ENCODE measurements at places on chromosomes 7 and 10.

DNA sequence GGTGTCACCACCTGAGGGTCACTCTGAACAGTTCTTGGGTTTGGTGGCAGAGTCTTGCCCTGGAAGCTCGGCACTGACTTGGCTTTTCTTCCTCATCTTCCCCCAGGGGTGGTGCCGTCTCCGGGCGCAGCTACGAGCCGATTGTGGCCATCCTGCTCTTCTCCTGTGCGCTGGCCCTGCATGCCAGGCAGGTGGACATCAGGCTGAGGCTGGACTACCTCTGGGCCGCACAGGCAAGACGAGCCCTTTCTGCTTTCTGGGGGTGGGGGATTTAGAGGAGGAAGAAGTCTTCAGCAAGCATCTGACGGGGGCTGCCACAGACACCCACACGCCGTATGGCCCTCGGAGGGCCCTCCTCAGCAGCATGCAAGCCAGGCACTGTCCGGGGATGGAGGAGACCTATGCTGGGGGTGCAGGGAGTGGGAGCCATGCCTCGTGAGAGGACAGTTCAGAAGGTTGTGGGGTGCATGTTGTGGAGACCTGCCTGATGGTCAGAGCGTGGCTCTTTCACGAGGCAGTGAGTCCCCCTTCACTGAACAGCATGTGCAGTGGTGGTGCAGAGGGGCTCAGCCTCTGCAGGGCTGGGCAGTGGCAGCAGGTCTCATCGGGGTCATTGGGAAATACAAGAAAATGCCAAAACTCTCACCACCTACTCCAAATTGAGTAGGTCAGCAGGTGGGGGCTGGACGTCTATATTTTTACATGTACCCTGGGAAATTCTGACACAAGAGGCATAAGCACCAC is 112.4 kb downstream of the ADCY1 start:
- no peak for DNase-seq
- no peak overlapping the region for H3K27ac ChIP-seq
- H3K4me1 ChIP-seq, result no peaks in the 10 kb centered on the region
- H3K36me3 ChIP-seq, result no peaks in the 10 kb centered on the region

DNA sequence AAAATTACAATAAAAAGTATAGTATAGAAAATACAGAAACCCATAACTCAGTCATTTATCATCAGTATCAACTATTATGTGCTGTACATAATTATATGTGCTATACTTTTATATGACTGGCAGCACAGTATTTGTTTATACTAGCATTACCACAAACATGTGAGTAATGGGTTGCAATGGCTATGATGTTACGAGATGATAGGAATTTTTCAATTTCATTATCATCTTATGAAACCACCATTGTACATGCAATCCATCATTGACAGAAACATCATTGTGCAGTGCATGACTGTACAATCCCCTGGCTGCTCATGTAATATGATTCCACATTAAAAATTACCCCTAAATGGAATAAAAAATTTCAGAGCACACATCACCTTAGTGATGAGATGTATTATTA is 55.7 kb upstream of the TMEM229A start:
- DNase-seq, result no peak
- H3K4me3 ChIP-seq, result no peak overlapping the region
- H3K4me1 ChIP-seq, result no peaks in the 10 kb centered on the region
- H3K27me3 ChIP-seq, result no peaks in the 10 kb centered on the region

GRCh38 chr7:22663721-22664120 is 63.3 kb upstream of the IL6 start:
- peaks cover 58% of the 10 kb centered on the region for H3K4me1 ChIP-seq
- peak overlapping the region; percentile 56 for H3K4me3 ChIP-seq
- H3K36me3 ChIP-seq, result no peaks in the 10 kb centered on the region
- DNase-seq, result no peak
- H3K27me3 ChIP-seq, result peaks cover 15% of the 10 kb centered on the region
- H3K27ac ChIP-seq, result peak overlapping the region; percentile 78

- no peaks in the 10 kb centered on the region for H3K4me1 ChIP-seq
- H3K27ac ChIP-seq, result no peak overlapping the region
- no peak overlapping the region for H3K4me3 ChIP-seq
- no peak for DNase-seq
- H3K36me3 ChIP-seq, result no peaks in the 10 kb centered on the region
- no peaks in the 10 kb centered on the region for H3K27me3 ChIP-seq
Observed at GRCh38 chr10:126179637-126180036, 208.6 kb downstream of the ADAM12 start.

- H3K4me3 ChIP-seq, result no peak overlapping the region
- H3K4me1 ChIP-seq, result no peaks in the 10 kb centered on the region
- DNase-seq, result no peak
- no peak overlapping the region for H3K27ac ChIP-seq
- no peaks in the 10 kb centered on the region for H3K27me3 ChIP-seq
Observed at GRCh38 chr7:109895536-109895935, 1195.4 kb upstream of the LRRN3 start.

- H3K27ac ChIP-seq, result no peak overlapping the region
- peaks cover 66% of the 10 kb centered on the region for H3K4me1 ChIP-seq
- H3K27me3 ChIP-seq, result peaks cover 9% of the 10 kb centered on the region
- H3K4me3 ChIP-seq, result no peak overlapping the region
Observed at GRCh38 chr7:106418526-106418925, 133.7 kb upstream of the NAMPT start.

- peaks cover 55% of the 10 kb centered on the region for H3K4me1 ChIP-seq
- H3K27me3 ChIP-seq, result no peaks in the 10 kb centered on the region
- peaks cover 26% of the 10 kb centered on the region for H3K36me3 ChIP-seq
- DNase-seq, result no peak
- H3K27ac ChIP-seq, result peak overlapping the region; percentile 89
Observed at GRCh38 chr7:106864298-106865081, 592 bp upstream of the PIK3CG start.

DNA sequence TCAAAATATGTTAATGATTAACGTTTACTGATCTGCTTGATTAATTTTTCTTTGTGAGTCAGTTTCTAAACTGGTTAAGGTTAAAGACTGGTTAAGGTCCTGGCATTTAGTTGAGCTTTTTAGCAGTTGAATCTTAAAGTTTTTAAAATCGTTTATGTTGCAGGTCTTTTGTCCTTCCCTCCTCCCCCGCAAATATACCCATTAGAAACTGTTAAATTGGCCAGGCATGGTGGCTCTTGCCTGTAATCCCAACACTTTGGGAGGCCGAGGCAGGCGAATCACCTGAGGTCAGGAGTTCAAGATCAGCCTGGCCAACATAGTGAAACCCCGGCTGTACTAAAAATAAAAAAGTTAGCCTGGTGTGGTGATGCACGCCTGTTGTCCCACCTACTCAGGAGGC is 100.9 kb downstream of the PODXL start:
- no peak overlapping the region for H3K27ac ChIP-seq
- no peaks in the 10 kb centered on the region for H3K27me3 ChIP-seq
- H3K4me3 ChIP-seq, result no peak overlapping the region
- H3K4me1 ChIP-seq, result no peaks in the 10 kb centered on the region

- H3K27ac ChIP-seq, result no peak overlapping the region
- no peak overlapping the region for H3K4me3 ChIP-seq
Observed at GRCh38 chr10:17729630-17730029, 22.4 kb upstream of the TMEM236 start.

GRCh38 chr10:3192856-3193635 is 20.5 kb upstream of the PITRM1 start:
- peak; percentile 47 for DNase-seq
- no peak overlapping the region for H3K27ac ChIP-seq
- no peak overlapping the region for H3K4me3 ChIP-seq
- peaks cover 35% of the 10 kb centered on the region for H3K27me3 ChIP-seq

DNA sequence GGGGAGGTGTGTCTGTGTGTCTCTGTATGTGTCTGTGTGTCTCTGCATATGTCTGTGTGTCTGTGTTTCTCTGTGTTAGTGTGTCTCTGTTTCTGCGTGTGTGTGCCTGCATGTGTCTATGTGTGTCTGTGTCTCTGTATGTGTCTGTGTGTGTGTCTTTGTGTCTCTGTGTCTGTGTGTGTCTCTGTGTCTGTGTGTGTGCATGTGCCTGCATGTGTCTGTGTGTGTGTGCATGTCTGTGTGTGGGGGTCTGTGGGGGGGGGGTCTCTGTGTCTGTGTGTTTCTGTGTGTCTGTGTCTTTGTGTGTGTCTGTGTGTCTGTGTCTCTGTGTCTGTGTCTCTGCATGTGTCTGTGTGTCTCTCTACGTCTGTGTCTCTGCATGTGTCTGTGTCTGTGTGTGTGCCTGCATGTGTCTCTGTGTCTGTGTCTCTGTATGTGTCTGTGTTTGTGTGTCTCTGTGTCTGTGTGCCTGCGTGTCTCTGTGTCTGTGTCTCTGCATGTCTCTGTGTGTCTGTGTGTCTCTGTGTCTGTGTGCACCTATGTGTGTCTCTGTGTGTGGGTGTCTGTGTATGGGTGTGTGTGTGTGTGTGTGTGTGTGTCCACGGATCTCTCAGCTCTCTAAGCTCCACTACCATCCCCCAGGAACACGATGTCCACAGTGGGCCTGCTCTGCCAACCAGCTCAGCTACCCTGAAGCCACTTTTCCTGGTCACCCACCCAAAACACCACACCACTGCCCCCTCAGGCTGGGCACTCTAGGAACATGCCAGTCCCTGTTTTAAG is 41.7 kb downstream of the RASGEF1A start:
- peak overlapping the region; percentile 12 for H3K27ac ChIP-seq
- H3K27me3 ChIP-seq, result peaks cover 24% of the 10 kb centered on the region
- DNase-seq, result no peak
- H3K4me1 ChIP-seq, result peaks cover 55% of the 10 kb centered on the region
- H3K4me3 ChIP-seq, result no peak overlapping the region

DNA sequence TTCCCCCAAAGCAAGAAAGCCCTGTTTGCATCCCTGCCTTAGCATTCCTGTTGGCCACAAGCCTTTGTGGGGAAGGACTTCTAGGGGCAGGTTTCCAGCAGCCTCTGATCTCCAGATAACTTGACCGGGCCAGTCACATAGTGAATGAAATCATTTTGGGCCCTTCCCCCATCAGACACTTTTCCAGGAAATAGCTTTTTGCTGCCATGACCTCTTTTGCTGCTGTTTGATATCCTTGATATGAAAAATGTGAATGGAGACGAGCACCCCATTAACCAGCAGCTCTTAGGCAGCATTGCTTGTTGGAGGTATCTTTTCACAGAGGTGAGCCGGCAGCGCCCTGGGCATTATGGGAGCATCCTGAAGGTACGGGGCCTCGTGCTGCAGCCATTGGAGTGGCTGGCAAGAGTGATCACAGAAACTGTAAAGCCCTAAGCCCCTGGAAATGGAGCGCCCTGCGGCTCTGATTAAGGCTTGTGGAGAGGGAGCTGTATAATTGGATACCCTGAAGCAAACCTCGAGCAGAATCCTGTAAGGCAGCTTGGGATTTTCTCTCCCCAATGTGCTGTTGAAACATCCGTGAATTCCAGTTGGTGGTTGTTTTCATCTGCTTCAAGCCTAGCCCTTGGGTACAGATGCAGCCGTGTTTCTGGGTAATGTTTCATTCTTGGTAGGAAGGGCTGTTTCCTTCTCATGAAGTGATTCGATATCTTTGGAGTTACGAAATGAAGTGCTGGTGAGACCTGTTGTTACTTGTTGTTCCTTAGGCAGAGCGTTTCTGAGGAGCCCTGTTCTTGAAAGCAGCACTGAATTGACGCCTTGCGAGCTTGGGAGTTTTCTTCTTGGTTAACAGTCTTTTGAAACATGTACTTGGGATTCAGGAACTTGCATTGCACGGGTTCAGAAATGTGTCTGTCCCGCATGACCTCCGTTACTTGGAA is 179.0 kb downstream of the PTEN start:
- no peak for DNase-seq
- no peak overlapping the region for H3K4me3 ChIP-seq
- no peaks in the 10 kb centered on the region for H3K36me3 ChIP-seq
- peaks cover 14% of the 10 kb centered on the region for H3K4me1 ChIP-seq

GRCh38 chr7:1402791-1403637 is 56.3 kb downstream of the MICALL2 start:
- H3K4me3 ChIP-seq, result no peak overlapping the region
- H3K27me3 ChIP-seq, result peaks cover 53% of the 10 kb centered on the region
- H3K27ac ChIP-seq, result no peak overlapping the region
- H3K36me3 ChIP-seq, result no peaks in the 10 kb centered on the region

DNA sequence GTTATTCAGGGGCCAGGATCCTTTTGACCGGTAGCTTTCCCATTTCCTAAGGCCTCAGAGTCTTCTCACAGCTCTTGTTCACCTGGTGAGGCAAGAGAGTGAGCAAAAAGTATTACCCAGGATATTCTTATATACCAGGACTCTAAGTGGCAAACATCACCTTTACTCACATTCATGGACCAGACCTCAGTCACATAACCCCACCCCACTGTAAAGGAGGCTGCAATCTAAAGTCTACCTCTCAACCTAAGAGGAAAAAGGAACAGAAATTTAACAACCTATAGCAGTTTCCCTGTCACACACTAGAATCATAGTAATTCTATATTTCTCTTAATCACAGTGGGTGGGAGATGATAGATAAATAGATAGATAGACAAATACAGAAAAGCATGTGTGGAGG is 176.0 kb upstream of the PTPRZ1 start:
- H3K27me3 ChIP-seq, result no peaks in the 10 kb centered on the region
- no peak overlapping the region for H3K27ac ChIP-seq
- H3K4me3 ChIP-seq, result no peak overlapping the region
- H3K36me3 ChIP-seq, result no peaks in the 10 kb centered on the region
- no peaks in the 10 kb centered on the region for H3K4me1 ChIP-seq

GRCh38 chr10:37010741-37011140 is 114.7 kb upstream of the ANKRD30A start:
- no peak overlapping the region for H3K27ac ChIP-seq
- no peak overlapping the region for H3K4me3 ChIP-seq
- no peaks in the 10 kb centered on the region for H3K36me3 ChIP-seq
- no peaks in the 10 kb centered on the region for H3K4me1 ChIP-seq

- no peak for DNase-seq
- no peak overlapping the region for H3K4me3 ChIP-seq
- no peaks in the 10 kb centered on the region for H3K4me1 ChIP-seq
- H3K36me3 ChIP-seq, result no peaks in the 10 kb centered on the region
- no peak overlapping the region for H3K27ac ChIP-seq
Observed at GRCh38 chr10:49220679-49221078, 32.5 kb upstream of the TMEM273 start.

GRCh38 chr7:134196439-134196838 is 69.3 kb downstream of the LRGUK start:
- no peaks in the 10 kb centered on the region for H3K4me1 ChIP-seq
- no peak overlapping the region for H3K4me3 ChIP-seq
- no peak for DNase-seq
- no peaks in the 10 kb centered on the region for H3K27me3 ChIP-seq

DNA sequence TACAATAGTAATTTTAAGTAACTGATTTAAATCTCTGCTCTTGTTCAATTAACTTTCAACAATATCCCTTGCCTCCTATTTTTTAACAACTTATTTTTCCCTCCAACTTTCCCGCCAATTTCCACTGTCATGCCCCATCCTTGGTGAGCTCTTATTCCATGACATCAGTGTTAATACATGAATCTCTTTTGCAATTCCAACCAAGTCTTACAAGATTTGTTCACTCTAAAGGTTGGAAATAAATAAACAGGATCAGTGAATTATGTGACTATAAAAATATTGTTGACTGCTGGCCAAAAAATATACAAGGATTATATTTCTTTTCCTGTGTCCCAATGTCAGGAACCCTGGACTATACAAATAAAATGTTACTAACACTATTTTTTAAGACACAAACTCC is 21.0 kb upstream of the AGMO start:
- no peaks in the 10 kb centered on the region for H3K27me3 ChIP-seq
- H3K4me1 ChIP-seq, result no peaks in the 10 kb centered on the region
- H3K36me3 ChIP-seq, result no peaks in the 10 kb centered on the region
- no peak overlapping the region for H3K27ac ChIP-seq
- DNase-seq, result no peak

GRCh38 chr10:116270771-116271592 is 2.0 kb downstream of the GFRA1 start:
- H3K27ac ChIP-seq, result no peak overlapping the region
- peaks cover 56% of the 10 kb centered on the region for H3K27me3 ChIP-seq
- no peak overlapping the region for H3K4me3 ChIP-seq
- DNase-seq, result no peak

Data from activated naive CD8-positive, alpha-beta T cell treated with anti-CD3 and anti-CD28 coated beads, Interleukin-2, amount 50 U/mL, for 24 hours (primary cell).